ENCODE measurements at places on chromosomes 13 and 19.

- no peak for DNase-seq
These were observed 65.3 kb upstream of the MCF2L start for GRCh38 chr13:112903606-112904195.

DNA sequence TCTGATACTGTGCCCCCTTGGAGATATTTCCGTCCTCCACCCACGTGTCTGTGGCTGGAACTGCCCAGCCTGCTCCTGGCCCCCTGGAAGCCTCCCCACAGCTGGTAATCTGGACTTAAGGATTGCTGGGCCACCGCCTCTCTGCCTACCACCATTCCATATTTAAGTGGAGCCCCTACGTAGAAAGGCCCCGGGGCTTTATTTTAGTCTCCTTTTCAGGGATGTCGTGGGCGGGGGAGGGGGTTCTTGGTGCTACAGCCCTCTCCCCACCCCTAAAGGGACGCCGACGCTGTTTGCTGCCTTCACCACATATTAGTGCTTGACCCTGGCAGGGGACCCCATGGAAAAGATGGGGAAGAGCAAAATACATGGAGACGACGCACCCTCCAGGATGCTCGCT lies 2.7 kb upstream of the NOP53 start:
- DNase-seq = no peak

DNA sequence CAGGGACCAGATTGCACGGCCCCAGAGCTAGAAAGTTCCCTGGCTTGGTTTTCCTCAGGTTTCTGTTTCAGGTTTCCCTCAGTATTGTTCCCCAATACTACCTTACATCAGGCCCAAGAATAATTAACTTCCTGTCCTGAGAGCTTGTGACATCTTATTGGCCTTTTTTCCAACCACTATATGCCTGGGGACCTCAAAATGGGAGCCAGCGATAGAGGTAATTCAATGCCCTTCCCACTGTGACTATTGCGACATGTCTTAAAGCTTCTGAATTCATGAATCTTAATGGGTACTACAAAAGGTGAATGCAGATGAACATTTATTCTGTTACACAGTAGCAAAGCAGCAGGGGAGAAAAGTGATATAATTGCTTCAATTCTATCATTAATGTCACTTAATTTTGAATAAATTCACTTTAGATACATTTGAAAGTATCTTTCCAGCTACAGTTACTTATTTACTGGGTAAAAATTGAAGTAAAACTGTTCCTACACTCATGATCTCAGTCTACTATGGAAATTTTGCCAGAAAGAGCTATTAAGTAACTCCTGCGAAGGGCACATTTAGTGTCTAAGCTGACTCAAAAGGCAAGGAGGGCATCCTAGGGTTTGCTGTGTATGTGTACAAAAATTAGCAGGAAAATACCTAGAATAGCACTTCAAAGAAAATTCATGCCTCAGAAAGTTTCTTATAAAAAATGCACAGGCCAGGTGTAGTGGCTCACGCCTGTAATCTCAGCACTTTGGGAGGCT lies 4.1 kb downstream of the CRYL1 start:
- DNase-seq = peak; percentile 4

DNA sequence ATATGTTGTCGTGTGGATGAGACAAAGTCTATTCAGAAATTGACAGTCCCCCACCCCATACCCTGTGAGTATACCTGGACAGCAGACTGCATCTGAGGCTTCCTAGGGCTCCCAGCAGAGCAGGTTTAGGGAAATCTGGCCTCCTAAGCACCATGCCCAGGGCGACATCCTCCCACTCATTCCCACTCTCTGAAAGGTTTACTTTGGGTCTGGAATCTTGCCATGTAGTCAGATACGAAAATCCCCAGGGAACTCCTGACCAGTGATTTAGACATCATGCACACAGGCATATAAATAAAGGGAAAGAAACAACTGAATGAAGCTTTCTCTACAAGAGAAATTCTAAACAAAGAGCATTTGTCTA lies 717 bp upstream of the NALCN start:
- DNase-seq = no peak

- DNase-seq = no peak
These were observed 31.8 kb downstream of the LCP1 start for GRCh38 chr13:46150134-46150693.

DNA sequence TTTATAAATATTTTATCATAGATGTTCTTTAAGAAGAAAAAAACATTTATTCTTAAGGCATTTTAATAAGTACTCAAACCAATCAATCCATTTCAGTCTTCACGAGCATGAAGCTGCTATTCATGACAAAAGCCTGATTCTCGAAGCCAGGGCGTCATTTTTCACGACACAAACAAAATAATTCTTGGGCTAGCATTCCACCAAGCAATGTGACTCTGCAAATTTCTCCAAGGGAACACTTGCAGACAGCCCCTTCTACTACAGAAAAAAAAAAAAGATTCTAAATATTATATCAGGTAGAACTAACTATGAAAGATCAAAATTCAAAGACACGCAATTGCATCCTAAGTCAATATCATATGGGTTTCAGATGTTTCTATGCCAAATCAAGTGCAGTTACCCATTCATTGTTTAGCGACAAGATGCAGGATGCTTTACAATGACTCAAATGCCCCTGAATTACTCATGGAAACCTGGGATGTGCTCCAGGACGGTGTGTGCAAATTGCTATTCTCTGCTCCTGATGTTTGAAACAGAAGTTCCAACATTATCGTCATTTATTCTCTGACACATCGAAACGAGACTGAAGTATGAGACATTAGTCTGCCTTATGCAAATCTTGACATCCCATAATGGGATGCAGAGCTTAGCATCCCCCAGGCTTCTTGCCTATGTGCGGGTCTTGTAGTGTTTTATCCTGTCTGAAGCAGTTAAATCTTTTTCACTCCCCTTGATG lies 517.7 kb downstream of the MYO16 start:
- no peak for DNase-seq

DNA sequence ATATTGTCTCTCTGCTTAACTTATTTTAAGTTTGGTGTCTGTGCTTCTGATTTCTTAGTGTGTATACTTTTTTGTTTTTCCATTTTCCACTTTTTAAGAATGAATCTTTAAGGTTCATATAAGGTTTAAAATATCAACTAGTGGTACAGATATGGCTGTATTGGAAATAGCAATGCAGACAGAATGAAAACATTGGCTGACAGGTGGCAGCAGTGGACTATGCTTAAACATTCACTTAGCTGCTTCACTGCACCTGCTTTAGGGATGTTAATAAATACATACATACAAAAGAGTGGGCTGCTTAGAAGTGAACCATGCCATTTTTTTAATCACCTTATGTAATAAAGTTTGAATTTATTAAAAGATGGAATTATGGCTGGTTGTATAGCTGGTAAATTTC lies 27.3 kb downstream of the TM9SF2 start:
- DNase-seq = peak; percentile 33

DNA sequence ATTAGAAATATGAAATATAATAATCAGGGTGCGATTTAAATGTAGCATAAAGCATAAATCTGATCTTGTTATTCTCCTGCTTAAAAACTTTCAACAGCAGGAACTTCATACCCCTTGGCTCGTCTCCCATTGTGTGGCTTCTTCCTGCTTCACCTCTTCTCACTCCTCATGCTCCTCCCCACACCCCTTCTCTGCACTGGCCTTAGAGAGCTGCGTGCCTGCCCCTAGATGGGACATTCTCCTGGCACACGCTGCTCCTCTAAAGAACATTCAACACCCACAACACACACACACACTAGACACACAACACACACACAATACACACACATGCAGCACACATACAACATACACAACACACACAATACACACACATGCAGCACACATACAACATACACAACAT lies 104.6 kb upstream of the RAP2A start:
- peak; percentile 10 for DNase-seq

- DNase-seq = no peak
These were observed 393.5 kb upstream of the GPC6 start for GRCh38 chr13:92833071-92833470.

DNA sequence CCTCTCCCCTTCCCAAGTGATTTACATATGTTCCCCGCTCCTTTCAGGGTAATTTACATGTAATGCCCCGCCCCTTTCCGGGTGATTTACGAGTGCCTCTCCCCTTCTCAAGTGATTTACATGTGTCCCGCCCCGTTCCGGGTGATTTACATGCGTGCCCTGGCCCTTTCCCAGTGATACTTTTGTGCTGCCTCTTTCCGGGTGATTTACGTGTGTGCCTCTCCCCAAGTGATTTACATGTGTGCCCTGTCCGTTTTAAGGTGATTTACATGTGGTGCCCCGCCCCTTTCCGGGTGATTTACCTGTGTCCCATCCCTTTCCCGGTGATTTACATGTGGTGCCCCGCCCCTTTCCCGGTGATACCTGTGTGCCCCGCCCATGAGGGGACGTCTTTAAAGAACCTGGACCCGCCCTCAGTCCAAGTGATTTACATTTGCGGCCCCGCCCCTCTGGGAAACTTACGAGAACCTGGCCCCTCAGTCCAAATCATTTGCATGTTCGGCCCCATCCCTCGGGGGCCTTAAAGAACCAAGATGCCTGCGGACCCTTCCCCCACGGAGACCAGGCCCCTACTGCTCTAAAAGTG lies 559 bp upstream of the LENG9 start:
- peak; percentile 100 for DNase-seq

DNA sequence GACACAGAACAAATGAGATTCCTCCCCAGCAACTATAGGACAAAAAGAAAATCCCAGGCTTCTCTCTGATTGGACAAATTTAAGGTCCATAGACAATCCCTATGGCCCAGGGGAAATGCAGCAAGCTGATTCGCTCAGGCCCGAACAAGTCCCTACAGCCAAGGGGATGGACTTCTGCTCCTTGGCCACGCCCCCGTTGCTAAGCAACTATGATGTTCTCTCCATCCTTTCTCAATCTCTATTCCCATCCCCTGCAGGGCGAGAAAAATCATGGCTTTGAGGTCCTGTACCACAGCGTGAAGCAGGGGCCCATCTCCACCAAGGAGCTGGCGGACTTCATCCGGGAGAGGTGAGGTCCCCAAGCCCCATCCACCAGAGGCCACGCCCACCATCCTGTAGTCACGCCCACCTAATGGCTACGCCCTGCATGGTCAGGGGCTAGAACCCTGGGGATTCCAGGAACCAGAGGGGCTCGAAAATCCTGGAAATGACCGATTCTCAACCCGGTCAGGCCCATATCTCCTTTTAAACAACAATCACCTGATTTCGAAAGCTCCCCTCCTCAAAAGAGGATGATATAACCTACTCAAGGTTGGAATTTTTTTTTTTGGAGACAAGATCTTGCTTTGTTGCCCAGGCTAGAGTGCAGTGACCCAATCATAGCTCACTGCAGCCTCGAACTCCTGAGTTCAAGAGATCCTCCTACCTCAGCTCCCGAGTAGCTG lies 11.4 kb downstream of the FCHO1 start:
- peak; percentile 72 for DNase-seq

- DNase-seq = no peak
These were observed 38.4 kb downstream of the ZDHHC20 start for GRCh38 chr13:21420706-21421105.

- no peak for DNase-seq
These were observed 93.9 kb upstream of the TDRD3 start for GRCh38 chr13:60303166-60303565.

GRCh38 chr19:41416194-41416674 lies 10.9 kb downstream of the B3GNT8 start:
- no peak for DNase-seq

DNA sequence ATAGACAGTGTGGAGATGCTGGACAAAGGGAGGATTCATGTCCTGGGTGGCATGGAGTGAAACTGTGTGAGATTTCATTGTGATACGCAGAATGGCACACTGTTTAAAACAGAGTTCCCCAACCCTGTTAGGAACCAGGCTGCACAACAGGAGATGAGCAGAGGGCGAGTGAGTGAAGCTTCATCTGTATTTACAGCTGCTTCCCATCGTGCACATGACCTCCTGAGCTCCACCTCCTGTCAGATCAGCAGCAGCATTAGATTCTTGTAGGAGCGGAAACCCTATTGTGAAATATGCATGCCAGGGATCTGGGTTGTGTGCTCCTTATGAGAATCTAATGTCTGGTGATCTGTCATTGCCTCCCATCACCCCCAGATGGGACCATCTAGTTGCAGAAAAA lies 72.5 kb downstream of the RAP2A start:
- DNase-seq = peak; percentile 11

DNA sequence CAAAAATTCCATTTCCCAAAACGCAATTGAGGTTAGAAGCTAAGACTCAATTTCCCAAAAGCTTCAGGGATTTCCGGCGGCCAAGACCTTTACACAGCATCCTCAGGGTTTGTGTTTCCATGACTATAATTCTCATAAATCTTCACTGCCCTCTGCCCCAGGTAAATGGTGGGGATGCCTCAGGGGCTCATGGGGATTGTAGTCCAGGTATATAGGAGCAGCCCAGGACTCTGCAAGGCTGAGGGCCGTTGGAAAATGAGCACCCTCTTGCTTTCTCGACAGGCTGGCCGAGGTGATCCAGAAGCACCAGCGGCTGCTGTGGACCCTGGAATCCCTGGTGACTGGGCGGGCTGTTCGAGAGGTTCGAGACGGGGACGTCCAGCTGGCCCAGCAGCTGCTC lies 6.4 kb downstream of the ALDH16A1 start:
- DNase-seq = no peak

DNA sequence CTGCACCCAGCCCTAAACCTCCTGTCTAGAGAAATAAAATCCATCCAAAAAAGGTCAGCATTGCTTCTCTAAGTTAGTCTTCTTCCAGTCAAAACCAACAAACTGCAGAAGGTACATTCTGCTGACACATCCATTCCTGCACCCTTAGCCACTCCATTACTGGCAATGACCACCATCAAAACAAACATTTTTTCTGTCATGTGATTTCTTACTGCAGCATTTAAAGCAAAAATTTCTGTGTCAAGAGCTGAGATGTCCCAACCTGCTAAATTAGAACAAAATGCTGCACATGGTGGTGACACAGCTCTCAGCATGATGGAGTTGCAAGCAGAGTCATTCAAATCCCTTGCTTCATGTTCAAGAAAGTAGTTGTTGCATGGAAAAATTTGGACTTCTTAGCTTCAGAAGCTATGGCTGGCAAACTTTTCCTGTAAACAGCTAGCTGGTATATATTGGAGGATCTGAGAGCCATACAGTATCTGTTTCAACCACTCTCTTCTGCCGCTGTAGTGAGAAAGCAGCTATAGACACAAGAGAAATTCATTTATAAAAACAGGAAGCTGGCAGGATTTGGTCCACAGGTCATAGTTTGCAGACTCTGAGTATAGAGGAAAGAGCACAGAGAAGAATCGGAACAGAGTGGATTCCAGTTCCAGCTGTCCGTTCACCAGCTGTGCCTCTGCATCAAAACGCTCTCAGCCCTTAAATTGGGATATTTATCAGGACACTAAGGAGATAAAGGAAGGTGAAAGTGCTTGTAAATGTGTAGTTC lies 17.4 kb downstream of the RUBCNL start:
- DNase-seq = peak; percentile 7

- DNase-seq = no peak
These were observed 36.8 kb upstream of the PABPC3 start for GRCh38 chr13:25059166-25059565.
